ENCODE measurements at places on chromosomes 3 and 15. TPM values are rescaled to one million over a fixed set of nuclear protein-coding genes. Genes with fewer than 3 reads are reported as not detected.

Gene COL7A1
- total RNA-seq: 16.1 TPM

Gene ARNT2
- total RNA-seq: 3.3 TPM

Gene MINDY2
- 40.3 TPM for total RNA-seq

Gene UTS2B
- total RNA-seq: 0.19 TPM

Gene LRRC34
- total RNA-seq: 2.0 TPM

Gene GATM
- total RNA-seq: 35.6 TPM

Gene MAGEL2
- not detected for total RNA-seq

Gene MUC20
- 5.4 TPM for total RNA-seq

Gene ALDH1A2
- total RNA-seq: 9.7 TPM

Gene PPP1R14D
- total RNA-seq: not detected

Gene IL17RE
- 0.46 TPM for total RNA-seq

Gene SUSD5
- total RNA-seq: 2.4 TPM

Gene ISLR
- total RNA-seq: 11.6 TPM

Gene PLIN1
- total RNA-seq: 9.9 TPM

Gene HRG
- total RNA-seq: not detected

Gene LMAN1L
- 20.6 TPM for total RNA-seq

All from Right ventricle myocardium superior (tissue), 1 donor.